ENCODE measurements at places on chromosomes 6 and 20.
A peak's percentile ranks its signal among the peaks of the same experiment; 100 is the strongest.

GRCh38 chr6:105644073-105644489 lies 241.2 kb upstream of the PREP start:
- no peak for DNase-seq

GRCh38 chr6:158769234-158769770 lies 49.9 kb downstream of the EZR start:
- DNase-seq, result no peak

GRCh38 chr6:49326347-49326746 lies 136.7 kb downstream of the MMUT start:
- peak; percentile 69 for DNase-seq

GRCh38 chr6:38476141-38476540 lies 163.6 kb downstream of the BTBD9 start:
- DNase-seq, result no peak

- DNase-seq, result no peak
Observed at GRCh38 chr20:36941401-36941835, 10.1 kb downstream of the SAMHD1 start.
